ENCODE measurements at places on chromosomes 1 and 21.

GRCh38 chr1:224495866-224496265 lies 61.3 kb upstream of the WDR26 start:
- DNase-seq, result no peak

DNA sequence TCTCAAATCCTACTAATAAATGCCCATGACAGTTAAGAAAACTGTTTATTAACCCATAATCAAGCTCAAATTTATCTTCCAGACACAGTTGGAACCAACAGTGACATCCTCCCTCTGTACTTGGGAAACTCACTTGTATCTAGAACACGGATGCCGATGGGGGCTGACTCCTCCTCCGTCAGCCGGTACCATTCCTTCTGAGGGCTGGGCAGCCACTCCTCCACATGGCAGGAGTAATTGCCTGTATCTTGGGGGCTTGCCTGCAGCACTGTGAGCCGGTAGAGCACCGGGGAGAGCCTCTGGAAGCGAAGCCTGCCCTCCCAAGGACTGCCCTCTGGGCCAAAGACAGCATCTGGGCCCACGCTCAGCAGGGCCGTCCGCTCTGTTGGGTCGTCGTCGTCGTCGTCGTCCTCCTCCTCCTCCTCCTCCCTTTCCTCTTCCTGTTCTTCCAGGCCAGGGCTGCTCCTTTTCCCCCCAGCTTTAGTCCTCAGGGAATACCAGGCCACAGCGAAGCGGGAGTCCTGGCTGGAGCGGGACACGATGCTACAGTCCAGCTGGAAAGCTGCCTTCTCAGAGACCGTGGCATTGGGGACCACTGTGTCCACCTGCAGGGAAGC lies 8.5 kb upstream of the CD58 start:
- no peak for DNase-seq

- DNase-seq, result no peak
These were observed 37.8 kb downstream of the IER5 start for GRCh38 chr1:181126289-181126688.

- DNase-seq, result no peak
These were observed 119.1 kb upstream of the C1orf174 start for GRCh38 chr1:4019147-4019521.

DNA sequence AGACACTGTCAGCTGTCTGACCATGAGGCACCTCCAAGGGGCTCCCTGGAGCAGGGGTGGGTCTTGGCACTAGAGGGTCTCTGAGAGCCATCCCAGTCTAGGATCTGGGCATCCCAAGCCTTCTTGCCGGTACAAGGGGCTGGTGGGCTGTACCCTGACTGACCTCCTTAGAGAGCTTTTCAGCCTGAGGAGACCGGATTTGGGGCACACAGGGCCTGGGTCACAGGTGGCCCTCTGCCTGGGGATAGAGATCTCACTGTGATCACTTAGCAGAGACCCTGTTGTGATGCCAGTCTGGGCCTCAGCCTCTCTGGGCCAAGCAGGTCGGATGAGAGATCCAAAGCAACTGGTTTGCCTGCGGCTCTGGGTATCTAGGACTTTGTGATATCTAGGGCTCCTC lies 227.2 kb downstream of the TRABD2B start:
- no peak for DNase-seq

DNA sequence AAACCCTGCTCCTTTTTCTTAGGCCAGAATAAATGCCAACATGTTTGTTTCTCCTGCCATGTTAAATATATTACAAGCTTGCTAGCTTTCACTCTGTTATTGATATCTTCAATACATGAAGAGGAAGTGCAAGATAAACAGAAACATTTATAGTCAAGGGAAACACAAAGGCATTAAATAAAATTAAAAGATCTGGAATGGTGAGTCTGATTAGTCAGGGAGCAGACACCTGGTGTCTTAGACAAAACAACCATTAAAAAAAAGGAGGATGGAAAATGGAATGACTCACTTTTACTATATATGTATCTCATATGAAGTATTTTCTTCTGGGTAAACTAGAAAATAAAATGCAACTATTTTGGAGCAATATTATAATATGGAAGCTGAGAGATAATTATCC lies 123.3 kb downstream of the SMYD3 start:
- no peak for DNase-seq

GRCh38 chr1:107450899-107451664 lies 310.2 kb downstream of the NTNG1 start:
- no peak for DNase-seq

- DNase-seq, result peak; percentile 80
These were observed 196.0 kb downstream of the CRB1 start for GRCh38 chr1:197464044-197464443.
